ENCODE measurements at places on chromosomes 5 and 9.

DNA sequence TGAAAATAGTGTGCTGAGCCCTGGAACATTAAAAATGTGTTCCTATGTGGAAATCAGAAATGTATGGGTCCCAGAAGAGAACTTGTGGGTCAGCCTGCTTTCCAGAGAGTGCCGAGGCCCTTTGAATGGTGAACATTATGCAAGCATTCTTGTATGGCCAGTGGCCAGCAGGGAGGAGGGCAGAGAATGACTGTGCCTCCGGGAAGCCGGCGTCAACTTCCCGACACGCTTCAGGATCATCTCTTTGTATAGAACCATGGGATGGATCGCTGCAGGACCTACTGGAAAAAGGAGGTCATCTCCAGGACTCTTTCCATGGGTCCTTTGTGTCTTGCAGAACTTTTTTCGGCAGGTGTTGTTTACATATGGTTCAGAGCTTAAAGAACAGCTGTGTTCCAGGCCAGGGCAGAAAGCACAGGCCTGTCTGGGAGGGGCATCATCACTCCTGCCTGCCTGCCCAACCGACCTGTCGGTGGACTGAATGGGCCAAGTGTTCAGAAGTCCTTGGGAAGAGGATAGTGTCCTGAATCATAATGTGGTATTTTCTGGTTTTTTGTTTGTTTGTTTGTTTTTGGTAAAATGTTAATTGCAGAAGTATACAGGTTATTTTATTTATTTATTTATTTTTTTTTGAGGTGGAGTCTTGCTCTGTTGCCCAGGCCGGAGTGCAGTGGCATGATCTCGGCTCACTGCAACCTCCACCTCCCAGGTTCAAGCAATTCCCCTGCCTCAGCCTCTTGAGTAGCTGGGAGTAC lies 9.0 kb downstream of the PRRC2B start:
- no peak for DNase-seq

- no peak for DNase-seq
These were observed 52.1 kb downstream of the BARX1 start for GRCh38 chr9:93902780-93903655.

- DNase-seq: no peak
These were observed 6.6 kb upstream of the ERBIN start for GRCh38 chr5:65919773-65920172.

DNA sequence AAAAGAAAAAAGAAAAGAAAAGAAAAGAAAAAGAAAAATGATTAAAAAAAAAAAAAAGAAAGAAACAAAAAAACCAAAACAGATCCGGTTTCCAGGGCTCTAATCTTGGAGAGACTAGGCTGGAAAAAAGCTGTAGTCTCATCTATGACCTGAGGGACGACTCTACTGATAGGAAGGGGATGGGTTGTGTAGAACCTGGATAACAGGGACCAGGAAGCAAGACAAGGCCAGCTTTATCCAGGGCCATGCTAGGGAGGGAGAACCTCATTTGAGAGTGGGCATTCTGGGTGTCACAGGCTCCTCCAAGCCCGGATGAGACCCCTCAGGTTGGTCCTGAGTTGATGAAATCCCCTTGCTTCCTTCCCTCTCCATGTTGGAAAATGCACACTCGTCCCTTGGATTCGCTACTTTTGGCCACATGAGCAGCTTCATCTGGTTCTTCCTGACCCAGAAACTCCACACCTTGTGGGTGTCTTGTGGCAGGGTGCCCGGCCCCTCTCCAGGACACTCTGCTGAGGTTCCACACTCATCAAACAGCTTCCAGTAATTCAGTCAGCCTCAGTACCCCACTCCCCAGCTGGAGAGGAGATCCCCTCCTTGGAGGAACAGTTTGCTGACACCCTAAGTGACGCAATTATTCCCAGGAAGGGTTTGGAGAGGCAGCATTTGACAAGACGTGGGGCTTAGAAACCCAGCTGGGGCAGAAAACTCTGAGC lies 71.1 kb upstream of the LHFPL2 start:
- no peak for DNase-seq

DNA sequence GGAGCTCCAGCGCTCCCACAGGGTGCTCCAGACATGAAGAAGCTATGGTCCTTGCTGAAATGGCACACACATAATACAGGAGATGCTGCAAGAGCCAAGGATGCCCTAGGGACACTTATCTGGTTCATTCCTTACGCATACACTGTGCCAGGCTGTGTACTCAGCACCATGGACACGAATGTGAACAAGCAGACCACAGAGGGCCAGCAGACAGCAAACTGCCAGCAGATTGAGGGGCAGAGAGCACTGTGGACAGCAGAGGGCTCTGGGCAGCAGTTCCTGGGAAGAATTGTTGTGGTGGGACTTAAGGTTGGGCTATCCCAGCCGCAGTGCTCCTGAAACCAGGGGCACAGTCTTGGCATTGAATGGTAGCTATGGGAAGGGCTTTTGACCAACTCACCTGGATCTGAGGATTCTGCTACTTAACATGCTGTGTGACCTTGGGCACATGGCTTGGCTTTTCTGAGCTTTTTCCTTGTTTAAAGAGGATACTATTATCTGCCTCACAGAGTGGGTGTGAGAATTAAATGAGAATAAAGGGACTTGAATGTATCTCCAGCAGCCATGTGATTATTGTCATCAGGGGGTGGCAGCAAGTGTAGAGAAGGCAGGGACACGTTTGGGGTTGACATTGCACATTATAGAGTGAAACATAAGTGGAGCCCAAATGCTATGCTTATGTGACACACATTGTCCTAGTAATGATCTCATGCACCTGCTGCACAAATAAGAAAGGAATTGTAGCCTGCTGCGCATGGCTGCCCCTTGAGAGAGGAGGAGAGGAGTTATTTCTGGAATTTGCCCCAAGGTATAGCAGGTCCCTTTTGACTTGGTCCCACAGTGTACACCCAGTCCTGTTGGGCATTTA lies 30.1 kb downstream of the PPARGC1B start:
- no peak for DNase-seq

- peak; percentile 92 for DNase-seq
These were observed 630.3 kb downstream of the ISL1 start for GRCh38 chr5:52013523-52013922.

GRCh38 chr5:65866837-65867521 lies 59.4 kb upstream of the ERBIN start:
- no peak for DNase-seq

- DNase-seq: no peak
These were observed 12.5 kb downstream of the GDF9 start for GRCh38 chr5:132853790-132854189.

GRCh38 chr5:102036927-102037326 lies 259.2 kb downstream of the SLCO4C1 start:
- DNase-seq: no peak

GRCh38 chr9:133609311-133610098 lies at the start of gene FAM163B:
Gene FAM163B, minus strand, starts transcription at chr9:133609389. Its CDS starts 29,166 bp downstream, at chr9:133580223.
- no peak for DNase-seq

DNA sequence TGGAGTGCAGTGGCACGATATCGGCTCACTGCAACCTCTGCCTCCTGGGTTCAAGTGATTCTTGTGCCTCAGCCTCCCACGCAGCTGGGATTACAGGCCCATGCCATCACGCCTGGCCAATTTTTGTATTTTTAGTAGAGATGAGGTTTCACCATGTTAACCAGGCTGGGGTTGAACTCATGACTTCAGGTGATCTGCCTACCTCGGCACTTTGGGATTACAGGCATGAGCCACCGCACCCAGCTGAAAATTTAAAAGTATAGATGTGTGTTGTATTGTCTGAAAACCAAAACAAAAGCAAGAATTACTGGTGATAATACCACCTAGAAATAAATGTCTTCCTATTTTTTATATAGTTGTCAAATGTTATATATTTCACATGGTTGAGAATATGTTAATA lies 162.0 kb upstream of the DMRT1 start:
- DNase-seq: no peak

DNA sequence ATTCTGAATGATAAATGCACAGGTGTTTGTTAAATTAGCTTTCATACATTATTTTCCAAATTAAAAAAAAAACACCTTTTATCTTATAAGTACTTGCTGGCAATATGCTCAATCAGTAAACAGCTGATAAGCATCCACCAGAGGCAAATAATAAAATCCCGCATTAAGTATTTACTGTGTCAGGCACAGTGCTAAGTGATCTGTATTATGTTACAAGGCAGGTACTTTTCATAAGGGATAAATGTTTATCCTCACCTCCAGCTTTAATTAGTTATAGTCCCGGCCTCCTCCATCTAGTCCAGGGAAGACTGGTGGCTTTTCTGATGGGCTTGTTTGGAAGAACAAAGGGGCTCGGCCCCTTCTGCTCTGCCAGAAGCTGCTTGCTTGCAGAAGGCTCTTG lies 40.1 kb downstream of the PFDN1 start:
- no peak for DNase-seq

GRCh38 chr5:4630031-4630430 lies 510.1 kb upstream of the ADAMTS16 start:
- DNase-seq: no peak

DNA sequence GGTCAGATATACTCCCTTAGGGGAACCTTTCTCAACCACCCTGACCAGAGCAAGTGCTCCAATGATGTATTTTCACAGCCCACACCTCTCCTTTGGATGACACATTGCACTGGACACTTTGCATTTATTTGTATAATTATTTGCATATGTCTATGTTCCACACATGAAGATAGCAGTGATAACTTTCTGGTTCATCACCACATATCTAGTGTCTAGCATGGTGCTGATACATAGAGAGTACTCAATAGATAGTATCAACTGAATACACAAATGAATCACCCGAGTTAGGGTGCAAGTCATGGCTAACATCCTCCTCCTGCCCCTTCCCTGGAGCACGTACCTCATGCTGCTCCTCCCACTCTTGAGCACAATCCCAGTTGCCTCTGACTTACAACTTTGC lies 617.6 kb downstream of the EBF1 start:
- no peak for DNase-seq

DNA sequence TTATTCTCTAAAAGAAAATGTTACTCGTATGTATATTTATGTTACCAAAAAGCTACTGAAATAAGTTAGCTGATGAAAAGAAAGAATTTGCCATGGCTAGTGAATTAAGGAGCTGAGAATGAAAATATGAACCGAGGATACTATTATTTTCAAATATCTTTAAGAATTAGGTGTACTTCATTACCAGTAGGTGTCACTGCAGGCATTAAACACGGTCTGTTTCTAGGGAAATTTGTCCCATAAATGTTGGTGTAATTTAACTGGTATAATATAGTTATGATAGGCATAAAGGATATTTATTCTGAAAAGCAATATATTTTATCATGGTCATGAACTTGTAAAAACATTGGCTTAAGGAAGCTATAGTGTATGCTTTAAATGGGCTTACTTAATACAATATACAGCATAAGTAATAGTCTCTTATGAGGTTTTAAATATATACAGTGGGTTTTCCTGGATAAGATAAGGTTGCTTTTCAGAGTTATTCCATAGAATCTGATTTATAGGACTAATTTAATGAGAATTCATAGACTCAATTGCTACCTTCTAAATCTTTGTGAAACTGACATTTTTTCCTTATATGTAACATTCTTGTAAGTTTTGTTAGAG lies 72.4 kb upstream of the MPDZ start:
- no peak for DNase-seq

- DNase-seq: no peak
These were observed 95.8 kb downstream of the LMNB1 start for GRCh38 chr5:126872561-126873354.

GRCh38 chr5:95808686-95809413 lies 13.7 kb downstream of the GLRX start:
- DNase-seq: no peak

- no peak for DNase-seq
These were observed 2.5 kb downstream of the MACROH2A1 start for GRCh38 chr5:135396459-135397055.

Measured in NCI-H1930 (cell line).